ENCODE measurements at places on chromosomes 5 and 9. TPM values are rescaled to one million over a fixed set of nuclear protein-coding genes. Genes with fewer than 3 reads are reported as not detected.

KIF4B gene
- total RNA-seq = 0.05 TPM

F2RL1 gene
- total RNA-seq = 260 TPM

INSL4 gene
- total RNA-seq = 17.0 TPM

SCGB3A2 gene
- total RNA-seq = not detected

CERCAM gene
- total RNA-seq = 38.8 TPM

ZNF618 gene
- total RNA-seq = 7.8 TPM

KIF20A gene
- 48.2 TPM for total RNA-seq

HSPB3 gene
- 0.10 TPM for total RNA-seq

CAVIN4 gene
- 0.42 TPM for total RNA-seq

IL9 gene
- total RNA-seq = not detected

TLN1 gene
- 127 TPM for total RNA-seq

PSIP1 gene
- total RNA-seq = 58.3 TPM

CAAP1 gene
- total RNA-seq = 21.5 TPM

SEMA6A gene
- total RNA-seq = 0.39 TPM

OBP2B gene
- not detected for total RNA-seq

BTNL8 gene
- not detected for total RNA-seq

TXNDC15 gene
- total RNA-seq = 55.8 TPM

KCNN2 gene
- total RNA-seq = 0.06 TPM

OMD gene
- total RNA-seq = not detected

LEAP2 gene
- 1.6 TPM for total RNA-seq

GRXCR2 gene
- total RNA-seq = not detected

All from A549 treated with CORT108297 at 1 μM for 4 hours (cell line).